ENCODE measurements at places on chromosomes 2 and 18. TPM values are rescaled to one million over a fixed set of nuclear protein-coding genes. Genes with fewer than 3 reads are reported as not detected.

The SEPTIN10 gene
- 168 TPM for total RNA-seq

The PLGLB2 gene
- 1.4 TPM for total RNA-seq

The CTAGE1 gene
- total RNA-seq = not detected

The FBXO41 gene
- total RNA-seq = 0.55 TPM

The OTX1 gene
- total RNA-seq = not detected
